ENCODE measurements at places on chromosomes 5 and 9.

DNA sequence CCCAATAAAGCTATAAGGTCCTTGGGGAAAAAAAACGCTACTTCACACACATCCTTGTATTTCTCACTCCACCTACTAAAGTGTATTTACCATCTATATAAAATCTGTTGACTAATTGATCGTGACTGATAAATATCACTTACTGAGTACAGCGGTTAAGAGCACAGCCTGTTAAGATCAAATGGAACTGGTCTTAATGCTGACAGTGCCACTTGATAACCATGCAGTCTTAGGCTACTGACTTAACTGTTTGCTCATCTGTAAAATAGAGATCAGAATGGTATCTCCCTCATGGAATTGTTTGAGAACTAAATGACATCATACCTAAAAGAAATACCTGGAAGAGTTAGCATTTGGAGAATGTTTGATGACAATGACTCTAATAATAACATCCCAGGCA lies 67.5 kb downstream of the ZFAND5 start:
- DNase-seq: no peak

DNA sequence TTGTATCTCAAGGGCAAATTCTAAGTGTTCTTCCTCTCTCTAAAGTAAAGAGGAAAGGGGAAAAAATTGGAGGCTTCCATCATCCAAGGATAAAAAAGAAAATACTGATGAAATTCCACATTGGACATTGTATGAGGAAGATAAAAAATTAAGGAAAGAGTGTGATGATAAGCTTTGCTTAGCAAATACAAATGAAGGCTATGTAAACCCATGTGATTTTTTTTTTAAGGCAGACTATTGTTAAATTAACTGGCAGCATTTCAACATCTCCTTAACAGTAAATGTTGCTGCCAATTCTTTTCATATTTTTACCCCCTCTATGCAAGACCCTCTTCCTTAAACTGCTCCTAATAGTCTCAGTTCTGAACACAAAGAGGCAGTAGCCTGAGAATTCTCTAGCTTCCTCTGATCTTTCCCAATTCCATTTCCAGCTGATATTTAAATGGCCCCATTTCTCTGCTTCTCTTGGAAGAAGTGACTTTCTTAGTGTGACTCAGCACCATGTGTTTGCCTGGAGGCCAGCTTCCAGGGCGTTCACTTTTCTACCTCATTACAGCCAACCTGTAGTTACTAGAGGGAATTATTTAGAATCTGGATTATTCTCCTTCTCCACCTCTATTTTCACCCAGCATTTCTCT lies 159.7 kb downstream of the TLE1 start:
- DNase-seq: no peak

GRCh38 chr5:16934123-16934522 lies 2.0 kb downstream of the MYO10 start:
- DNase-seq: no peak

- DNase-seq: no peak
Measured at GRCh38 chr5:97167435-97167834, 15.6 kb downstream of the RIOK2 start.

- DNase-seq: no peak
Measured at GRCh38 chr5:179827680-179828079, 7.0 kb downstream of the SQSTM1 start.

GRCh38 chr9:101977614-101978210 lies 239.3 kb upstream of the GRIN3A start:
- no peak for DNase-seq

GRCh38 chr5:33711094-33711679 lies 180.6 kb downstream of the ADAMTS12 start:
- DNase-seq: no peak

DNA sequence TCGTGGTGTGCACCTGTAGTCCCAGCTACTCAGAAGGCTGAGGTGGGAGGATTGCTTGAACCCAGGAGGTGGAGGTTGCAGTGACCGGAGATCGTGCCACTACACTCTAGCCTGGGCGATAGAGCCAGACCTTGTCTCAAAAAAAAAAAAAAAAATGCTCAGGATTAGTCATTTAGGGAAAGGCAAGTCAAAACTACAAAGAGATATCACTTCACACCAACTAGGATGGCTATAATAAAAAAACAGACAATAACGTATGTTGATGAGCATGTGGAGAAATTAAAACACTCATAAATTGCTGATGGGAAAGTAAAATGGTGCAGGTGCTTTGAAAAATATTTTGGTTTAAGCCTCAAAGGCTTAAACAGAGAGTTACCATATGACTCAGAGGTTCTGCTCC lies 6.3 kb upstream of the ANKRD34B start:
- no peak for DNase-seq

GRCh38 chr5:54446379-54446732 lies 9.1 kb upstream of the HSPB3 start:
- DNase-seq: no peak

DNA sequence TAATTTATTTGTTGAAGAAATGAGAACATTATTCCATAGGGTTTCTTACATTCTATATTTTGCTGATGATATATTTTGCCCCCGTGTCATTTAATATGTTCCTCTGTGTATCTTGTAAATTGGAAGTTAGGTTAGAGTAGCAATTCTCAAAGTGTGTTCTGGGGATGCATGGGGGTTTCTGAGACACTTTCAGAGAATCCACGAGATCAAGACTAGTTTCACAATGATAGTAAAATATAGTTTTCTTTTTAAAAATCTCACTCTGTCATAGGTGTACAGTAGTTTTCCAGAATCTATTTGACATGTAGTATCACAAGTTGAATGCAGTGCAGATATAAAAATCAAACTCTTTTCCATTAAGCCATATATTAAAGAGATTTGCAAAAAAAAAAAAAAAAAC lies 488.6 kb upstream of the SGCD start:
- DNase-seq: no peak
